Kidney (tissue), 22 donors: ENCODE measurements at places on chromosomes 16 and 17. TPM values are rescaled to one million over a fixed set of nuclear protein-coding genes. Genes with fewer than 3 reads are reported as not detected.

DNA sequence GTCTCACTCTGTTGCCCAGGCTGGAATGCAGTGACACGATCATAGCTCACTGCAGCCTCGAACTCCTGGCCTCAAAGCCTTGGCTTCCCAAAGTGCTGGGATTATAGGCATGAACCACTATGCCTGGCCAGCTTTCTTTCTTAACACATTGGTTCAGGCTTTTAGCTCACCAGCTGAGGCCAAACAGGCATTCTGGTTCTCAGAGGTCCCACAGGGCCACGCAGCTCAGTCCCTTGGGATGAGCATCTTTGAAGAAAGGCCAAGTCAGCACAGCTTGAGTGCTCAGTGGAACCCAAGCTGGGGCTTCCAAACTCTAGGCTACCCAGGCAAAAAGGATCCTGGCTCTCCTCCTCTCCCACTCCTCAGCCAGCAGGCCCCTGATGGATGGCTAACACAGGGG lies 2.5 kb downstream of the PIK3R5 start:
- DNase-seq: no peak

DNA sequence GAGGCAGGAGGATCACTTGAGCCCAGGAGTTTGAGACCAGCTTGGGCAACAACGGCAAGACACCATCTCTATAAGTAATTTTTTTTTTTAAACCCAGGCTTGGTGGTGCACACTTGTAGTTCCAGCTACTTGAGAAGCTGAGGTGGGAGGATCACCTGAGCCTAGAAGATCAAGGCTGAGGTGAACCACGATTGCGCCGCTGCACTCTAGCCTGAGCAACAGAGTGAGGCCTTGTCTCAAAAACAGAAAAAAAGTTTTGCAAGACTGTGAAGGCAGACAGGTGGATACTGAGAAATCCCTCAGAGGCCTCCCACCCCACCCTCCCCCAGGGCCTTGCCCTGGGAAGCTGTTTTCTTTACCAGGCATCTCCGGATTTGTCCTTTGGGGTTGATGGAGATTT lies 125.4 kb downstream of the MGAT5B start:
- no peak for DNase-seq

GRCh38 chr16:88351491-88352101 lies 31.2 kb upstream of the ZNF469 start:
- no peak for DNase-seq

MRM3 gene
- polyA plus RNA-seq: 21.3 TPM
